ENCODE measurements at places on chromosomes 1 and 21.

DNA sequence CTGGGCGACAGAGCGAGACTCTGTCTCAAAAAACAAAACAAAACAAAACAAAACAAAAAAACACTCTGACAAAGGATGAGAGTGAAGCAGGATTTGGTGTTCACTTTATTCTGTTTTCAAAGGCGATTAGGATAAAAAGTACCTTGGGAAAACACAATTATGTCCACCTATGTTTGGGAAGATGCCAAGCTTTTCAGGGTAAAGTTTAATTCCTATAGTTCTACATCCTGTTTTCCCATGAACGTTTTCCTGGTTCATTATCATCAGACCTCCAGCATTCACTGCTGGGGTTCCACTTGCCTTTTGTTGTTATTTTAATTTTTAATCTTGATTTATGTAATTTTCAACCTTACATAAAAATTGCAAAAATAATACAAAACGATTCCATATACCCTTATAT lies 4.9 kb upstream of the NID1 start:
- DNase-seq, result no peak

DNA sequence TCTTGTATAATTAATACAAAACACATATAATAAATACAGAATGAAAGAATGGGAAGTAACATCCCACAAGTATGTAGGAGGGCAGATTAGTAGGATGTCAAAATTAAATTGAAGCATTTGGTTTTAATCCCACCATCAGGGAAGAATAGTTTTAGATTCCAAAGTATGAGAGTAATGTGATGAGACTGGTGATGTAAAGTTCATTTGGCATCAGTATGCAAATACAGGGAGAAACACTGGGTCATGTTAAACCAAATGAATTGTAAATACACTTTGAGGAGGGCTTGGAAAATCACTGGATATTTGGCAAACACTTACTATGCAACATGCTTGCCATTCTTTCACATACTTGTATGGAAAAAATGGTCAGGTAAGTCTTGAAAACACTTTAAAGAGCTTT lies 358.8 kb downstream of the DPYD start:
- DNase-seq, result no peak

GRCh38 chr1:10920063-10920626 lies 92.3 kb upstream of the TARDBP start:
- no peak for DNase-seq

- no peak for DNase-seq
Observed at GRCh38 chr1:170730014-170730413, 66.1 kb downstream of the PRRX1 start.

GRCh38 chr1:240691501-240691900 lies 79.5 kb upstream of the GREM2 start:
- DNase-seq, result no peak

DNA sequence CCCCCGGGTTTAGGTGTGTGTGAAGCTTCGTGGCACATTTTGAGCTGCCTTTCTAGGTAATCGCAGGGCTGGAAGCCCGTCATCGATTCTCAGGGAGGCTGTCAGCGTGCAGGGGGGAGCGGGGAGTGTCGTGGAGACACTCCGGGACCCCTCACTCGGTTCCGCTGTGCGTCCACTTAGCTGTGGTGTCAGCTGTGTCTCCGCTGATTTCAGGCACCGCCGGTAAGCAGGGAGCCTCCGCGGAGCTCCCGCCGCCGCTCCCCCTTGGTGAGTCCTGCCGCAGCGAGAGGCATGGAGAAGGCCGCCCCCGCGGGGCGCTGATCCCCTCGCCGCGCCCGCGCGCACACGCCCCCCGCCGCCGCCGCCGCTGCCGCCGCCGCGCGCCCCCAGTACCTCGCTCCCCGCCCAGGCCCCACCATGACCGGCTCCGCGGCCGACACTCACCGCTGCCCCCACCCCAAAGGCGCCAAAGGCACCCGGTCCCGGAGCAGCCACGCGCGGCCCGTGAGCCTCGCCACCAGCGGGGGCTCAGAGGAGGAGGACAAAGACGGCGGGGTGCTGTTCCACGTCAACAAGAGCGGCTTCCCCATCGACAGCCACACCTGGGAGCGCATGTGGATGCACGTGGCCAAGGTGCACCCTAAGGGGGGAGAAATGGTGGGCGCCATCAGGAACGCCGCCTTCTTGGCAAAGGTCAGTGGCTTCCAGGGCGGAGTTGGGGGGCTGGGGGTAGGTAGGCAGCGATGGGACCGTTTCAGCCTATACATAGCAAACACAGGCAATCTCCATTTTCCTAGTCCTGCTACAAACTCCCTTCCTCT lies 995 bp downstream of the VASH2 start:
- no peak for DNase-seq

Data from effector CD4-positive, alpha-beta T cell (primary cell).